ENCODE measurements at places on chromosomes 11 and 22.

GRCh38 chr11:41613326-41613725, 153.9 kb upstream of the LRRC4C start:
- no peak for DNase-seq

DNA sequence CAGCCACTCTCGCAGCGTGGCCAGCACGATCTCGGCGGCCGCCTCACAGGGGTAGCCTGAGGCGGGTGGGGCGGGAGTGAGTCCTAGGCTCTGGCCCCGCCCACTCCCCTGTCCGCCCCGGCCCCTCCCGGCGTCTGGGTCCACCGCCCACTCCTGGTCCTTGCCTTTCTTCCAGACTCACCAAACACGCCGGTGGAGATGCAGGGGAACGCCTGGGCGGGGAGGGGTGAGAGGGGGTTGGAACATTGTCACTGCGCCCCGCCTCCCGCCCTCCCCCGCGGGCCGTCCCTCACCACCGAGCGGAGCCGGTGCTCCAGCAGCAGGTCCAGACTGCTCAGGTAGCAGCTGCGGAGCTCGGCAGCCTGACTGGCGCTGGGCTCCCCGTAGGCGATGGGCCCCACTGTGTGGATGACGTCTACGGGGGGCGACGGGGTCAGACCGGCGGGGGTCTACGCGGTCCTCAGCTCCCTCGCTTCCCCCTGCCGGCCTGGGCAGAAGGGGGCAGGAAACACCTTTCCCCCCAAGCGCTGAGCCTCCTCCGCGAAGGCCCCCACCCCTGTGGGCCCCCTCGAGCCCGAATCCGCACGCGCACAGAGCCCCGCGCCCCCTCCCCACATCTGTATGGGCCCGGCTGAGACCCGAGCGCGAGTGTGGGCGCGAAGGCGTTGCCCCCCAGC, 13.2 kb downstream of the OTUB1 start:
- no peak for DNase-seq

DNA sequence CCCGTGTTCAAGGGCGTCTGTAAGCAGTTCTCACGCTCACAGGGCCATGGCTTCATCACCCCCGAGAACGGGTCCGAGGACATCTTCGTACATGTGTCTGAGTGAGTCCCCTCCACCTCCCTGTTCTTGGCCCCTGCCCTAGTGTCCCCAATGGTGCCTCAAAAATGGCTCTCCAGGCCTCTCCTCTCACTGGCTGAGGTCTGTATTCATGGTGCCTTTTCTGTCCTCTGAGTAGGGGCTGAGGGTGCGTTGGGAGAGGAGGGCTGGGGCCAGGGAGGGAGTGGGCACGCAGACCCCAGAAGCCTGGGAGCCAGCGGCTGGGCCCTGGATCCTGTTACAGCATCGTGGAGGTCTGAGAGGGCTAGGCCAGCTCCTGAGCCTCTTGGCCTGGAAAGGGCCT, 12.9 kb downstream of the CSDC2 start:
- DNase-seq: no peak

DNA sequence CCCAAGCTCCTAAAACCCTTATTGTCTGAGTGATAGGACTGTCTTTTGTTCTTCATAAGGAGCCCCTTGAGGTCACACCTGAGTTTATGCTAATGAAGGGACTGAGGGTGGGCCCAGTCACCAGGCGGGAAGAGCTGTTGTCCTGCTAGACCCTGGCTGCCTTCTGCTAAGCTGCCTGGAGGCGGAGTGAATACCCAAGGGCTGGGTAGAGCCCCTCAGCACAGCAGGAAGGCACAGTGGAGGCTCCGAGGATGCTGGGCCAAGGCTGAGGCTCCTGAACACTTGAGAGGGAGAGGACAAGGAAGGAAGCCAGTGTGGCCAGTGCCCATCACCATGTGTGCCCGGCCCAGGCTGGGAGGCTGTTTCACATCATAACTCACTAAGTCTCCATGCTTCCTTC, 4.8 kb upstream of the PHF21B start:
- no peak for DNase-seq

- no peak for DNase-seq
Measured at GRCh38 chr22:35887296-35887875, 141.2 kb downstream of the RBFOX2 start.

GRCh38 chr11:21520244-21520643, 672.6 kb upstream of the ANO5 start:
- no peak for DNase-seq

DNA sequence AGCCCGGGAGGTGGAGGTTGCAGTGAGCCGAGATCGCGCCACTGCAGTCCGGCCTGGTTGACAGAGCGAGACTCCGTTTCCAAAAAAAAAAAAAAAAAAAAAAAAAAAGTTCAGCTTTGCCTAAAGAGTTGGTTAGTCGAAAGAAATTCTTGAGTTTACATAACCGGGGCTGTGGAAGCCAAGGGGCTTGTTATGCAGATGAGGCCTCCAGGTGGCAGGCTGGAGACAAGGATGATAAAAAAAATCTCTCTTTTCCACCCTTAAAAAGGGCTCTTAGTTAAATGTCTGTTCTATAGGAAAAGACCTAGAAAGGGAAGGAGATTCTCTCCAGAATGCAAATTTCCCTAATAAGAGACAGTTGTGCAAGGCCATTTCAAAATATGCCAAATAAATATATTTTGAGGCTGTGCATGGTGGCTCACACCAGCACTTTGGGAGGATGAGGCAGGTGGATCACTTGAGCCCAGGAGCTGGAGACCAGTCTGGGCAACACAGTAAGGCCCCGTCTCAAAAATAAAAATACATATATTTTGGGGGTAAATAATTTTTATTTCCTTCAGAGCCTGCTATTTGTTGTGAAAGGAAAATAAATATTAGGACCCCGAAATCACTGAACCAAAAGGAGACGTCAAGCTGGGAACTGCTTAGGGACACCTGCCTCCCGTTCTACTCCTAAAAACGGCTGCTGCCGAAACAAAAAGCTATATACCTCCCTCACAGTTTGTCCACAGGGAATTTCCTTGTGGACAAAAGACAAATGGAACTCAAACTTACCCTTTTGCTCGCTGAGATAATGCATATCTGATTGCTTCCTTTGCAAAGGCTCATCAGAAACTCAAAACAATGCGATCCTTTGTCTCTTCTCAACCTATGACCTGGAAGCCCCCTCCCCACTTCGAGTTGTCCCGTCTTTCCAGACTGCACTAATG, 2.4 kb upstream of the IFITM2 start:
- peak; percentile 55 for DNase-seq

DNA sequence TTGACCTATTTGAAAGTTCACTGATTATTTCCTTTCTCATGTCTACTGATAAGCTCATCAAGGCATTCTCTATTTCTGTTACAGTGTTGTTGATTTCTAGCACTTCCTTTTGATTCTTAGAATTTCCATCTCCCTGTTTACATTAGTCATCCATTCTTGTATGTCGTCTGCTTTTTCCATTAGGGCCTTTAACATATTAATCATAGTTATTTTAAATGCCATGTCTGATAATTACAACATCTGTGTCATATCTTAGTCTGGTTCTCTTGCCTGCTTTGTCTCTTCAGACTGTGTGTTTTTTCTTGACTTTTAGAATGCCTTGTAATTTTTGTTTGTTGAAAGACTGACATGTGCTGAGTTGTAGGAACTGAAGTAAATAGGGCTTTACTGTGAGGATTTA, 602.1 kb downstream of the SOX6 start:
- no peak for DNase-seq

- DNase-seq: no peak
Measured at GRCh38 chr11:11604370-11604990, 17.3 kb downstream of the GALNT18 start.

- no peak for DNase-seq
Measured at GRCh38 chr22:46159777-46160176, 9.5 kb downstream of the PPARA start.

GRCh38 chr11:59053387-59053786, 32.7 kb upstream of the GLYATL1B start:
- peak; percentile 7 for DNase-seq

DNA sequence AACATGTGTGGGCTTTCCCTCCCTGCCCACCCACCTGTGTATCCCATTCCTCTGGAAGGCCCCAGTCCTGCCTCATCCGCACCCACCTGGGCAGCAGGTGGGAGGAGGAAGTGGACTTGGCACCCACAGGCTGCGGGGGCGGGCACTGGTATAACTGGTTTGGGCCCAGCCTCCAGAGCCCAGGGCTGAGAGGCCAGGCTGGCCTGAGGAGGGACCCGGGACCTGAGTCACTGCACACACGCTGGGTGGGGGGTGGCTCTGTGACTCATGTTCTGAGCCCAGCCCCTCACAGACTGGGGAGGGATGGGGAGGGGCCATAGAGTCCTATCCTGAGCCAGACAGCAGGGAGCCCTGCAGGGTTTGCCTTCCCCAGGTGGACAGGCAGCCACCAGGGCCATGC, 16.7 kb downstream of the PHLDA2 start:
- no peak for DNase-seq

DNA sequence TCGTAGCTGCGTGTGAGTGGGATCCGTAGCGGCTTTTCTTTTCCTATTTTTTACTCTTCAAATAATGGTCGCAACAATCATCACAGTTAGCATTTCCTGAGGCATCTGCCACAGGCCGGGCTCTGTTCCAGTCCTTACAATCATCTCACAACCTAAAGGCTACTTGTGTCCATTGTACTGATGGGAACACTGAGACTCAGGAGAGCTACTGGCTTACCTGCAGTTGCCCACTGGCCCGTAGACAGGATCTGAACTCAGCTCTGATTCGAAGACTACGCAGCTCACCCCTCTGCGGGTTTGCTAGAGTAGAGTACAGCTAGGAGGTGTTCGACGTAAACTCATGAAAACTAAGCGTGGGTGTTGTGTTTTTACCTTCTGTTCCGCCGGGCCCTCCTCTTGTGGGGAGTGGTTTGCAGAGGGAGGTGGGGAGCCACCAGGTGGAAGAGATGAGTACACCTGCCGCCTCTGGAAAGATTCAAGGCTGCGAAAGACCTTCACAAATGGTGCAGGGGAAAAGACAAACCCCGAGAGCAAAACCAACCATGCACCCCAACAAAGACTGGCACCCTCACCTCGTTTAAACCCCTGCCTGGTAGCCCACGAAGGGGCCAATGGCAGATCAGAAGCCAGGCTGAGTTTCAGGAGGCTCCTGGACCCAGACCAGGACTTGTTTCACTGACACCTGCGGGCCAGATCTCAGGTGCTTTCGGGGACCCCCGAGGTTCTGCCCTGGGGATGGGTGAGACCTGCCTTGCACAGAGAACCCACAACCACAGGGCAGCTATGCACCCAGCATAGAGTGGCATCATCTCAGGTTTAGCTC, 18.3 kb upstream of the RFPL3 start:
- DNase-seq: no peak

All from AG09309 (cell line).